T-cell (primary cell): ENCODE measurements at places on chromosomes 2 and 18. TPM values are rescaled to one million over a fixed set of nuclear protein-coding genes. Genes with fewer than 3 reads are reported as not detected.
A peak's percentile ranks its signal among the peaks of the same experiment; 100 is the strongest.

DNA sequence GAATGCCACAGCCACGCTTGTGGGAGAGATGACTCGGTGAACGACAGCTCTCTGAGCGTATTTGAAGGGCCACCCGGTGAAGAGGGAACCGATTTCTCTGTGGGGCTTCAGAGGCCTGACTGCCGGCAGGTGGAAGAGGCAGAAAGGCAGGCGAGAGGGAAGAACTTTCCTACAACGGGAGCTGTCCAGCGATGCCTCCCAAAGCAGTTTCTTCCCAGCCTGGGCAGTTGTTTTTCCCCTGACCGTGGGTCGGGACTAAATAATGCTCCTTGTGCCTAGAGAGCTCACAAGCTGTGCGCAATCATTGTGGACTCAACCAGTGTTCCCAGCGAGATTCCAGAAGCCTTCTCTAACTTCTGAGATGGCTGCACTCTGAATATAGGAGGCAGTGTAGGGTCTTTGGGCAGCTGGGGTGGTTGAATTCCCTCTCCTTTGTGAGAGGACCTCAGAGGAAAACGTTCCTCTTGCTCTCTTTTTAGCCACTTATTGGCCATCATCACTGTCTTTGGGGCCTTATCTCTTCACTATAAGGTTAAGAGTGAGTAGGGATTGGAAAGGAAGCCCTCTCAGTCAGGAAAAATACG lies 710 bp downstream of the SEC11C start:
- peak overlapping the region; percentile 81 for H3K4me3 ChIP-seq
- DNase-seq = no peak
- no peaks in the 10 kb centered on the region for H3K36me3 ChIP-seq
- H3K27me3 ChIP-seq = no peaks in the 10 kb centered on the region
- peaks cover 21% of the 10 kb centered on the region for H3K4me1 ChIP-seq
- peak overlapping the region; percentile 96 for H3K27ac ChIP-seq

- H3K27me3 ChIP-seq = no peaks in the 10 kb centered on the region
- DNase-seq = no peak
- no peaks in the 10 kb centered on the region for H3K36me3 ChIP-seq
- no peaks in the 10 kb centered on the region for H3K4me1 ChIP-seq
Observed at GRCh38 chr2:154229966-154230365, 358.2 kb downstream of the GALNT13 start.

- H3K4me3 ChIP-seq = no peak overlapping the region
- H3K36me3 ChIP-seq = no peaks in the 10 kb centered on the region
- no peak overlapping the region for H3K27ac ChIP-seq
- H3K27me3 ChIP-seq = peaks cover 9% of the 10 kb centered on the region
- DNase-seq = no peak
- H3K4me1 ChIP-seq = no peaks in the 10 kb centered on the region
Observed at GRCh38 chr2:111904726-111905474, 6.5 kb downstream of the MERTK start.

DNA sequence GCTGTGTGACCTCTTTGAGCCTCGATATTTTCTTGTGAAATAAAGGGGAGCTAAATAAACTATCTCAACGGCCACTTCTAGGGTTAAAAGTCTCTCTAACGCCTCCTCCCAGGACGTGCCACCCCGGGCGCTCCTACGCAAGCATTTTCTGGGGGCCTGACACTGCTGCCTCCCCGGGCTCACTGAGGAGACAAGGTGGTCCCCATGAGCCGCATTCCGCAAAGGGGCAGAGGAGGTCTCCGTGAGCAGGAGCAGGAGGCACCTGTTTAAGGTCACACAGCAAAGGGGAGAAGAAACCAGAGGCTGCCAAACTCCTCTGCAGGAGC lies 913 bp upstream of the WNT10A start:
- peaks cover 76% of the 10 kb centered on the region for H3K4me1 ChIP-seq
- peak overlapping the region; percentile 53 for H3K4me3 ChIP-seq
- H3K36me3 ChIP-seq = no peaks in the 10 kb centered on the region
- peak overlapping the region; percentile 56 for H3K27ac ChIP-seq
- no peak for DNase-seq
- peaks cover 63% of the 10 kb centered on the region for H3K27me3 ChIP-seq

ERCC3 gene
- total RNA-seq = 41.5 TPM

- DNase-seq = no peak
- H3K4me1 ChIP-seq = no peaks in the 10 kb centered on the region
- no peak overlapping the region for H3K27ac ChIP-seq
- H3K4me3 ChIP-seq = no peak overlapping the region
Observed at GRCh38 chr2:125516496-125517109, 1139.4 kb upstream of the GYPC start.

GRCh38 chr2:64688909-64689308 lies 35.2 kb upstream of the SERTAD2 start:
- no peak overlapping the region for H3K27ac ChIP-seq
- no peaks in the 10 kb centered on the region for H3K36me3 ChIP-seq
- no peak overlapping the region for H3K4me3 ChIP-seq
- H3K4me1 ChIP-seq = no peaks in the 10 kb centered on the region
- no peak for DNase-seq
- no peaks in the 10 kb centered on the region for H3K27me3 ChIP-seq

ANKRD53 gene
- total RNA-seq = 0.88 TPM

GAL3ST2 gene
- 1.4 TPM for total RNA-seq

DNA sequence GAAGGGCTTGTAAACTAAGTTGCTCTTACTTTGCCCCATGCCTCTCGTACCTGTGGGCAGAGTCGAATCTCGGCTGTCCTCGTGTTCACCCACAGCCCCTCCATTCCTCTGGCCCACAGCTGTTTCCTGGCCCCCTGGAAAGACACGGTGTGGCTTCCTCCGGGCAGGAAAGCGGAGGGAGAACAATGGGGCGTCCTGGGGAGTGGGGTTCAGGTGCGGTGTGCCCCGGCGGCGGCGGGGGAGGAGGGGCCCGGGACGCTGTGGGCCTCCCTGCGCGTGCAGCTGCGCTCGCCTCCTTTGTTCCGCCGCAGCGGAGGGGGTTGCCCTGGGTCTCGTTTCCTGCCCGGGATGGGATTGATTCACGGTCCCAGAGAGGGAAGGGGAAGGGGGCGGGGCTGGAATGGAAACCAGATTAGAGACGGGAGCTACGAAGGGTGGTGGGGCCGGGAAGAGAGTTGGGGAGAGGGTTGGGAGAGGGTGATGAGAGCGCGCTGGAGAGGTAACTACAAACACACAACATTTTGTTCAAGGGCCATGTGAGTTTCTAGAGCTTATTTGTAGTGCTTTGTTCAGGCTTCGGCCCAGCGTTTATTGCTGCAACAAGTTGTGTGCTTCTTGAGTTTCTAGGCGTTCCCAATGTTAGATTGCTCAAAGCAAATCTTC lies 796 bp downstream of the MYO1B start:
- H3K4me1 ChIP-seq = no peaks in the 10 kb centered on the region
- peak overlapping the region; percentile 67 for H3K4me3 ChIP-seq
- no peak overlapping the region for H3K27ac ChIP-seq
- peaks cover 13% of the 10 kb centered on the region for H3K27me3 ChIP-seq
- peak; percentile 9 for DNase-seq
- H3K36me3 ChIP-seq = no peaks in the 10 kb centered on the region

IFIH1 gene
- 29.2 TPM for total RNA-seq

GRCh38 chr2:203532957-203533658 lies 2.0 kb downstream of the RAPH1 start:
- no peak overlapping the region for H3K27ac ChIP-seq
- no peak overlapping the region for H3K4me3 ChIP-seq
- DNase-seq = no peak

DNA sequence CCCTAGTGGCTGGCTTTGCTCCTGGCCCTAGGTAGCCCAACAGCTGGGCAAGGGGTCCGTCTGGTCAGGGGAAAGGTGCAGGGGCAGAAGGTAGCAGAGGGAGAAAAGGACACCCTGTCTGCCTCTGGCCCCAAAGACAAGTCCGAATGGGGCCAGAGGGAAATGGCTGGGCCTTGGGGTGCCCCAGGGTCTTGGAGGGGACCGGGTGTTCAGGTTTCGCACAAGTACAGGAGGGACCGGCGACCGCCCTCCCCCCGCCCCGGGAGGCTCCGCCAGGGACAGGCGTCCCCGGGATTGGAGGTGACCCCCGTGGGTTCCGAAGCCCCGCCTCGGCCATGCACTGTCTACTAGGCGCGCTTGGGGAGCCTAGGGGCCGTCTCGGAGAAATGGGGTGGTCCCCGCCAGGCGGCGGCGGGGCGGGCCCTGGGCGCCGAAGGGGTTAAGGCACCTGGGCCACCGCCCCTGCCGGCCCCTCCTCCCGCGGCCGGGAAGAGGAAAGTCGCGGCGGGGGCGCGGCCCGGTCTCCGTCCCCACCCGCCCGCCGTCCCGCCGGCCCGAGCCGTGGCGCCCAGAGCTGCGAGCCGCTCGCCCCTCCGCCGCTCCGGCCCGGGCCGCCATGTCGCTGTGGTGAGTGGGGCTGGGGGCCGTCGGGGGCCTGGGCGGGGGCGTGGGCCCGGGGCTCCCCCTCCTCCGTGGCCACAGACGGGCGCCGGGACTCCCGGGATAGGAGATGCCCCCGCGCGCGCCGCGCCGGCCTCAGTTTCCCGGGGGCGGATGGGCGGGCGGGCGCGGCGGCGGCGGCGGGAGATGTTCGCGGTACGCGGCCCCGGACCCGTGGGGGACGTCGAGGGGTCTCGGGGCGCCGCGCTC lies at the start of gene B3GNT7:
TSS of gene B3GNT7 (plus strand) at position 523 of the 870 bp plus-strand sequence. CDS start at position 617, 94 bp downstream.
- peak within 1 kb of the TSS; percentile 17 for H3K4me3 ChIP-seq
- peaks cover 68% of the 10 kb centered on the region for H3K27me3 ChIP-seq
- no peaks in the 10 kb centered on the region for H3K4me1 ChIP-seq
- no peak for DNase-seq
- peak within 1 kb of the TSS; percentile 58 for H3K27ac ChIP-seq

GRCh38 chr2:86300496-86300895 lies 36.9 kb downstream of the REEP1 start:
- H3K36me3 ChIP-seq = no peaks in the 10 kb centered on the region
- H3K4me3 ChIP-seq = no peak overlapping the region
- H3K27ac ChIP-seq = no peak overlapping the region
- H3K27me3 ChIP-seq = no peaks in the 10 kb centered on the region
- no peaks in the 10 kb centered on the region for H3K4me1 ChIP-seq

DNA sequence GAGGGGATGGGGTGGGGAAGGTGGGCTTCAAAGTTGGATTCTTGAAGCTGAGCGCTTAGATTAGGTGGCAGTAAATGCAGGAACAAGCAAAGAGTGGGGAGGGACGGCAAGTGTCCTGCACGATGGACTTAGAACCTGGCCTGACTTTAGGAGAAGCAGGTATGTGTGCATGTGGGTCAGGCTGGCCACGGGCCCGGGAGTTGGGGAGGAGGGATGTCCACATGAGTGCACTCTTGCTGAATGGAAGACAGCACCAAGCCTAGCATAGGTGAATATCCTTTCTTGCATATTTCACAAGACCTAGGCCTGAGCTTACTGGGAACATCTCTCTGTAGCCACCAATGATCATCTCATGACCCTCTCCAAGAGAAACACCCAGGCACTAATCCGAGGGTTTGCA lies 96.1 kb downstream of the DDX1 start:
- peaks cover 27% of the 10 kb centered on the region for H3K27me3 ChIP-seq
- H3K4me3 ChIP-seq = no peak overlapping the region
- no peak for DNase-seq
- no peaks in the 10 kb centered on the region for H3K36me3 ChIP-seq
- no peaks in the 10 kb centered on the region for H3K4me1 ChIP-seq

SERPINB10 gene
- total RNA-seq = not detected

SPHKAP gene
- not detected for total RNA-seq

RAD51AP2 gene
- not detected for total RNA-seq

DNA sequence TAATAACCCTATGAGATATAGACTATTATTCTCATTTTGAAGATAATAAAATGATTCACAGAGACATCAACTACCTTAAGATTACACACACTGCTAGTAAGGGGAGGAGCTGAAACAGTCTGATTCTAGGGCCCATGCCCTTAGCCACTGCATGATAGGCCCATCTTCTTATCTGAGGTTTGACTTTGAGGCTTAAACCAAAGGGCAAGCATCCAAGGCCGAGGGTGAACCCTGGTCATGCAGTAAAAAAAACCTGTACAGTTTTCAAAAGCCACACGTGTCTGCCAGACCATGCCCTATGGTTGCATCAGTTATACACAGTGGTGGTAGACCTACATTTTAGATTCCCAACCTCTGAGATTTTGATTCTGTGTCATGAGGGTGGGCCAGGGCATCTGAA lies 44.8 kb downstream of the POLE4 start:
- DNase-seq = no peak
- H3K27ac ChIP-seq = no peak overlapping the region
- H3K4me3 ChIP-seq = no peak overlapping the region
- no peaks in the 10 kb centered on the region for H3K36me3 ChIP-seq
- H3K4me1 ChIP-seq = no peaks in the 10 kb centered on the region
- H3K27me3 ChIP-seq = no peaks in the 10 kb centered on the region

GRCh38 chr2:44131177-44131576 lies 37.5 kb upstream of the PPM1B start:
- H3K4me3 ChIP-seq = no peak overlapping the region
- no peak for DNase-seq
- H3K27me3 ChIP-seq = no peaks in the 10 kb centered on the region
- no peaks in the 10 kb centered on the region for H3K36me3 ChIP-seq
- H3K27ac ChIP-seq = no peak overlapping the region

SLC66A3 gene
- total RNA-seq = 10.7 TPM

DNA sequence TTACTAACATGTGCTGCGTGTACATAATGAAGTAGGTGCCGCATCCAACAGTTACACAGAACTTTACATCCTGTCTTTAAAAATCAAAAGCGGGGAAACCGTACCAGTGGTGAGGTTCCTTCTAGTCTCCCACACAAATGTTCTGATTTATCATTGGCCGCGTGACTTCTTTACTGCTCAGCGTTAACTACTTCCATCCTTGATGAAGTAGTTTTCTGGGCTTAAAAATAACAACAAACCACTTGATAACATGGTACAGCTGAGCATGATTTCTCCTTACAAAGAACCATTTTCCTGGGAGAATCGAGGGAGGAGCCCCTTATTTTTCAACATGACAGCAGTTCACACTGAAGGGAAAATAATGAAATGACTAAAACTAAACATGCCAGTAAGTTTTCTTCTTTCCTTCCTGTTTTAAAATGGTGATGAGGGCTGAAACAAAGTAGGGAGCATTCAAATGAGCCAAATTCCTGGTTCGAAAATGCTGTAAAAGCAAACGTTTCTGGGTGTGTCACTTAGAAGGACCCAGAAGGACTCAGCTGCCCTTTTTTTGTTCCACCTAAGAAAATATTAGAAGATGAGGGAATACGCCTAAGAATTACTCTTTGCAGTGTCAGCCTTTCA lies 9.9 kb downstream of the EMILIN2 start:
- H3K27ac ChIP-seq = no peak overlapping the region
- H3K27me3 ChIP-seq = no peaks in the 10 kb centered on the region
- H3K4me3 ChIP-seq = no peak overlapping the region
- H3K4me1 ChIP-seq = peaks cover 12% of the 10 kb centered on the region
- no peaks in the 10 kb centered on the region for H3K36me3 ChIP-seq

SLC4A3 gene
- 0.37 TPM for total RNA-seq

DNA sequence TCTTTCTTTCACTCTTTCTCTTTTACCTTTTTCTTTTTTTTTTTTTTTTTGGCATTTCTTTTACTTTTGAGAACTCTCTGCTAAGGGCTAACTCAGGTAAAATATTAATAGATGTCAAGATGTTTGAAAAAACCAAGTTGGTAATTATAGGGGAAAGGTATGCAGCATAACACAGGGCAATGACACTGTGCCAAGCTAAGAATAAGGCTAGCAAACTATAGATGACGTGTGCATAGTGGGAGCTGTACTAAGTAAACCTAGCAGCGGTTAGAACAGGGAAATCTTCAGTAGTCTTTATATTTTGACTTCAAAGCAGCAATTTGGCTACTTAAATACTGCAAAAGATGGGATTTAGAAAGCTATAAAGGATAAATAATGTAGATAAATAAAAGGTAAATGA lies 415.4 kb upstream of the RGPD4 start:
- H3K27ac ChIP-seq = no peak overlapping the region
- no peak overlapping the region for H3K4me3 ChIP-seq
- H3K4me1 ChIP-seq = no peaks in the 10 kb centered on the region
- DNase-seq = no peak
- H3K36me3 ChIP-seq = no peaks in the 10 kb centered on the region
- no peaks in the 10 kb centered on the region for H3K27me3 ChIP-seq

- H3K4me3 ChIP-seq = no peak overlapping the region
- no peaks in the 10 kb centered on the region for H3K36me3 ChIP-seq
Observed at GRCh38 chr2:18626256-18626668, 36.9 kb upstream of the NT5C1B start.
